ENCODE measurements at places on chromosomes 2 and 18.

GRCh38 chr2:28101123-28101522 is 210.6 kb downstream of the BABAM2 start:
- no peak for DNase-seq

DNA sequence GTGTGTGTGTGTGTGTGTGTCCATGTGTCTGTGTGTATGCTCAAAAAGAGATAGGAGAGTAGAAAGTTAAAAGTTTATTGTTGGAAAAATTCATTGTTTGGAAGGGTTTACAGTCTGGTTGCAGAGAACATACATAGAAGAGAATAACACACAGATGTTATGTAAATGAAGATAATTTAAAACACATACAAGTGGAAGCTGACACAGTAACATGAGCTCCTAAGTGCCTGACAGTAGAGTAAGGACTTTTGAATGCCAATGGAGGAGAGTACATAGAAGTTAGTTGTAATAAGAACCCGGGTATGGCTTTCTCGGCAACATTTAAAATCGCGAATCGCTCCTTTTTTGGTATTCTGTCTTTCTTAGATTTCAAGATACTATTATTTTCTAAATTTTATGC is 137.0 kb upstream of the FANCL start:
- DNase-seq: no peak

DNA sequence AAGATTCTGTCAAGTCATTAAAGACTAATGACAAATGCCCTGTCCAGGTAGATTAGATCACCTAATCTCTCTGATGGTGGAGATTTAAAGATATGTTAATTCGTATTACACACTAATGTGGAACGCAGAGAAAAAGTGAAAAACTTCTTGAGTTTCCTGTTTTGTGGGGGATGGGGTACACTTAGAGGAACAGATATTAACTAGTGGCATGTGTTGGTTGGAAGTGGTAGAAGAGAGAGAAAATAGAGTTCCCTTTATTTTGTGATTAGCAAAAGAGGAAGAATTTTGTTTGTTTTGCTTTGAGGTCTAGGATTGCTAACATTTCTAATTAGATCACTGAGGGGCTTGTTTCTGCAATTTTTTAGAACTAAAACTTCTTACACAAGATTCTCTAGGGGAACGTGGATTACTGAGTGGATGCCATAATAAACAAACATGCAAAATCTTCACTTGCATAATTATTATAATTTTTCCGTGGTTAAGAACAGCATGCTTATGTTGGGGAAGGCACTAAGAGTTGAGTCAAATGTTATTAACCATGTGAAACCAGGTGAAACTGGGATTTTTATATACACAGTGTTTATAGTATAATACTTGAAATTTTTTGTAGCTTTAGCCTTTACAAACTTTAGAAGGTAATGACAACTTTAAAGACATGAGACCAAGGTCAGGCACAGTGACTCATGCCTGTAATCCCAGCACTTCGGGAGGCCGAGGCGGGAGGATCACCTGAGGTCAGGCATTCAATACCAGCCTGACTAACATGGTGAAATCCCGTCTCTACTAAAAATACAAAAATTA is 97.4 kb upstream of the STK17B start:
- DNase-seq: no peak

DNA sequence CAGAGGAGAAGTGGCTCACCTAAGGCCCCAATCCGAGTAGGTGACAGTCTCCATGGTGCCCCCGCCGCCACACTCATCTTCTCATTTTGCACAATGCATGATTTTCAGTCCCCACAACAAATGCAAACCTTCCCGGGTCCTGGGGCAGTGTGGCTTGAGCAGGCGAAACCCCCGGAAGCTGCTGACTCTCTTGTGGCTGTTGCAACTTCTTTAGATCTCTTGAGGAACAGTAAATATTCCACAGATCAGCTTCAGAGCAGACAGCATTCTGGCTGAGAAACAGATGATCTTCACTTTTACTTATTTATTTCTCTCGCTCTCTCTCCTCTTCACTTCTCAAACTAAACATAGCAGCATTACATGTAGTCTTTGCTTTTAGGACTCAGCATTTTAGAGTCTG is 51.9 kb downstream of the ASAP2 start:
- DNase-seq: peak; percentile 17

DNA sequence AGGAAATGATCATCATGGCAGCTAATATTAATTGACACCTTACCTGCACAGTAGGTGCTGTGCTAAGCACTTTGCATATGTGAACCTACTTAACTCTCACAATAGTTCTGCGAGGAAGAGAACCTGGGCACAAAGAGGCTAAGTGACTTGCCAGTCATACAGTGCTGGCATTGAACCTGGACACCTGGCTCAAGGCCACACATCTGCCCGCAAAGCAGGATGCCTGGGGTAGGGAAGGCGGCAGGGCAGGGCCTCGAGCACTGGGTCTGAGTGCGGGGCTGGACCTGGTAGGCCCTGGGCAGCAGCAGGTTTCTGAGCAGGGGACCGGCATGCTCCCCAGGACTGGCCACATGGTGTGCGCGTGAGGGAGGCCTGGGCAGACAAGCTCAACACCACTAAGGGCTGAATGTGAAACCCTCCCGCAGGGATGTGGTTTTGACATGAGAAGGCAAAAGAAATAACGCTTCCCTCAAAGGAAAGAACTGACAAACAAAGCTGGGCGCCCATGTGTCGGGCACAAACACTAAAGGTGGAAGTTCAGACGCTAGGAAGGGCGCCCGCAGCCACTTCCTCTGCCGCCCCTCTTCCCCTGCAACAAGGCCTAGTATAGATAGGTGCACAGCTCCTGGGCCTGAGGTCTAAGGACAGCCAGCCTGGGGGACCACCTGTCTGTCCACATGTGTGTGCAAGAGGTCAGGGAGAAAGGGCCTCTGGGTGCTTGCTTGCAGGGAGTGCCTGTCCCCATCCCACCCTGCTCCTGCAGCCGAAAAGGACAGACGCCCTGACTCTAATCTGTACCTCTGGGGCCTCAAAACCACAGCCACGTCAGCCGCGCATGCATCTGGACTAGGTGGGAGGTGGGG is 92.5 kb downstream of the ZFP36L2 start:
- DNase-seq: no peak

- peak; percentile 73 for DNase-seq
Observed at GRCh38 chr18:59056706-59057492, 82.8 kb upstream of the SEC11C start.

DNA sequence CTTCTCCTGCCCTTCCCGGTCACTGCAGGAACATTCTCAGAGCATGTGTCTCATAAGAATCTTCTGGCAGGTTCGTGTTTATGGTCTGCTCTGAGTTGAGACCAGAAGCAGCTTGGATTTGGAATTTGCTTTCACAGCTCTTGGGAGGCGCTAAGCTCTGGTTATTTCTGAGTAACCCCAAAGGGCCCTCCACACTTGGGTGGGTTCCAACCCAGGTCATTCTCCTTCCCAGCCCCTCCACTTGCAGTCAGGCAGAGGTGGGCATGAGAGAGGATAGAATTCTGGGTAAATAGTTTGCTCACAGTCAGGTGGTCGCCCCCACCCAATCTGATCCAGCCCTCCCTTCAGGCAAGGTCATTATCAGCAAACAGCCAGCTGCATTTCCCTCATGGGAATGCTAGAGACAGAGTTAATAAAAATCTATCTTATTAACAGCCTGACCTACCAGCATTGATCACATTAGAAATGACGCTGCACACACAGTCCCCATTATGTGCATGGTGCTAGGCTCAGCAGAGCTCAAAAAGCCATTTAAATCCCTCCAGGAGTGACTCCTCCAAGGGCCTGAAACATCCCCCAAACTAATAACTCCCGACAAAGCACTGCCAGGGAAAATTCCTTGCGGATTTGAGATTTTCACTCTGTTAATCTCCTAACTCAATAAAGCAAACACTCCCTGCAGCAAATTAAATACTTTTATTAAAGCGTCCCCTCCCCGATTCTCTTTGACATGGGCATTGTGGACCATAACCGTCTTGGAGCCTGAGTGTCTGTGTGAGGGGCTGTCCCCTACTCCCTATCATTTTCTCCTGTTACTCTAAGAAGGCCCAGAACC is 61.9 kb downstream of the SLC4A5 start:
- no peak for DNase-seq

- DNase-seq: no peak
Observed at GRCh38 chr2:96763511-96764252, 3.0 kb downstream of the CNNM4 start.

- no peak for DNase-seq
Observed at GRCh38 chr18:46474487-46475389, 182.3 kb downstream of the LOXHD1 start.

- no peak for DNase-seq
Observed at GRCh38 chr18:56200381-56200911, 437.9 kb downstream of the TXNL1 start.

DNA sequence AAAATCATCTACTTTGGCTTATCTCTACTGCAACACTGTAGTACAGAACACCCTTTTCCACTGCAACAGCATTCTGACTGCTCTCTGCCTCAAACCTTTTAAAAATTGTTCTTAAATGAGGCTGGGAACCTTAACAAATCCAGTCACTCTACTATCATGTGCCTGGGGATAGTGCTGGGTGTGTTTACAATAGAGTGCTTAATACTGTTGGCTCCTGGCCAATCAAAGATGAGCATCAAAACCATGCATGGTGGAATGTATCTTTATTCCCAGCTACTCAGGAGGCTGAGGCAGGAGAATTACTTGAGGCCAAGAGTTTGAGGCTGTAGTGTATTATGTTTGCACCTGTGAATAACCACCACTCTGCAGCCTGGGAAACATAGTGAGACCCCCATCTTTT is 7.4 kb downstream of the ANKAR start:
- DNase-seq: no peak

DNA sequence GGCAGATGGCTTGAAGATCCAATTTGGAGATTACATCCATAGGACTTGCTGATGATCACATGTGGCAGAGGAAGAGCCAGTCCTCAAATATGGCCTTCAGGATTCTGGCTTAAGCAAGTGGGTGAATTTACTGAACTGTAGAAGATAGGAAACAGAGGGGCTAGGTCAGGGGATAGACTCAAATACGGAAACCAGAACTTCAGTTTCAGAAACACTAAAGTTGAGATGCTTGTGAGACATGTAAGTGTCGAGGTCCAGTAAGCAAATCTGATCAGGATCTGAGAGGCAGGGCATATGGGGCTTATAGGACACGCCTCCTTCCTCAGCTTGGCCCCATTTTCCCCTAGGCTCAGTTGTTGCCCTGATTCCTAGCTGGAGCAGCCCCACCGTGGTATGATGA is 107.7 kb downstream of the LBH start:
- no peak for DNase-seq

- peak; percentile 52 for DNase-seq
Observed at GRCh38 chr2:217262911-217263310, 403.0 kb upstream of the TNP1 start.

- DNase-seq: no peak
Observed at GRCh38 chr2:624096-624495, 53.1 kb downstream of the TMEM18 start.

GRCh38 chr18:77039196-77040130 is 93.1 kb downstream of the MBP start:
- DNase-seq: no peak

DNA sequence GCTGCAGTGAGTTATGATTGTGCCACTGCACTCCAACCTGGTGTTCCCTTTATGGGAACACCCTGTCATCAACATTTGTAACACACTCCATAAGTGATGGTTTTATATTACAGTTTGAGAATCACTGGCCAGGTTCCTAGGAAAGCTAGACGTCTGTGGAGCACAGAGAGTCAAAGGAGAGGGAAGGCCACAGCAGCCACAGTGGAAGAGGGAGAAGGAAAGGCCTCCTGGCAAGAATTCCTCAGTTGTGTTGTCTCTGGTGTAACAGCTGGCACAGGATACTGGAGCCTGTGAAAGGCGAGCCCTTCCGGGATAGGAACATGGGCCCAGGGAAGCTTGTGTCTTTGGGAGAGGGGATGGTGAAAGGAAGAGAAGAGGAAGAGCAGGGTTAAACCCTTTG is 360.5 kb upstream of the PIK3C3 start:
- peak; percentile 13 for DNase-seq

GRCh38 chr2:105915005-105915558 is 170.4 kb downstream of the NCK2 start:
- no peak for DNase-seq

DNA sequence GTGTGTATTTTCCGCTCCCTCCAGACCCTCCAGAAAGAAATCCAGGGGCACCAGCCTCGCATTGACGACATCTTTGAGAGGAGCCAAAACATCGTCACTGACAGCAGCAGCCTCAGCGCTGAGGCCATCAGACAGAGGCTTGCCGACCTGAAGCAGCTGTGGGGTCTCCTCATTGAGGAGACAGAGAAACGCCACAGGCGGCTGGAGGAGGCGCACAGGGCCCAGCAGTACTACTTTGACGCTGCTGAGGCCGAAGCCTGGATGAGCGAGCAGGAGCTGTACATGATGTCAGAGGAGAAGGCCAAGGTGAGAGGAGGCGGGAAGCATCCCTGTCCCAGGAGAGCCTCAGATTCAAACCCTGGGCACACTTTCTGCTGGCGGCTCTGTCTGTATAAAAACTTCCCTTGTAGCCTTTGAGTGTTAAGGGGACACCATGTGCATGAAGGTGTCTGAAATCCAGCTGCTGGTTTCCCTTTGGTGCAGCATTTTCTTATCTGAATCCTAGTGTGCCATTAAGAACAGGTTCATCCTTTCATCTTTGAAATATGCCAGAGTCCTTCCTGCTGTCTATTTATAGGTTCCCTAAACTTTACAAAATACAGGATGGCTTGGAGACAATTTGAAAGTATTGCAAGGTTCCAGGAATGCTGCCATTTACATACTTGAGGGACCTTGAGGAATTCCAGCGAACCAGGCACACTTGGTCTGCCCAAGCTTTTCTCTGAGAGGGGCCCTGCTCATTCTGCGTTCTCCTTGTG is 77.1 kb upstream of the EML6 start:
- no peak for DNase-seq

DNA sequence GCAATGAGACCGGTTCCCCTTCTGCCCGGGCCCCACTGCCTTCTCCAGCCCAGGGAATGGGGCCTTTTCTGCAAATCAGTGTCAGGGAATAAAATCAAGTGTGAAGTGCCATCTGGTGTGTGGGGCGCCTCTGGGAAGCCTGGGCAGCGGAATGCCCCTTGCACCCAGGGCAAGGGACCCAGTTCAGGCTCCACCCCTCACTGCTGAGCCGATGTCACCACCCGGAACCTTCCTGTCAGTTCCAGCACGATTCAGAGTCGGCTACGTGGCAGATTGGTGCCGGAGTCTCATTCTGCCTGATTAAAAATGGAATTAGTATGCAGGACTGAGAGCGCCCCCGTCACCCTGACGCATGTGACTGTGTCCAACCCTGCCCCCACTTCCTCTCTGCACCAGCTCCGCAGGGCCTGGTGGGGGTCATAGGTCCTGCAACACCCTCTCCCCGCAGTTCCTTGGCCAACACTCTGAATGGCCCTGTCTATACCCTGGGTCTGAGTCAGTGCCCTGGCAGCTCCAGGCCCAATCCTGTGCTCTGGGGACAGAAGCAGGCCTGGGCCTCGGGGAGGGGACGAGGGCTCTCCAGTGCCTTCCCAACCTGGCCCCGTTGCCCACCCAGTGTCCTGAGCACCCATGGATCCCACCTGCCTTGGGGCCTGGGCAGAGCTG is 8.2 kb upstream of the ALPI start:
- DNase-seq: no peak
